GM04504 (cell line): ENCODE measurements at places on chromosomes 3 and 15.

DNA sequence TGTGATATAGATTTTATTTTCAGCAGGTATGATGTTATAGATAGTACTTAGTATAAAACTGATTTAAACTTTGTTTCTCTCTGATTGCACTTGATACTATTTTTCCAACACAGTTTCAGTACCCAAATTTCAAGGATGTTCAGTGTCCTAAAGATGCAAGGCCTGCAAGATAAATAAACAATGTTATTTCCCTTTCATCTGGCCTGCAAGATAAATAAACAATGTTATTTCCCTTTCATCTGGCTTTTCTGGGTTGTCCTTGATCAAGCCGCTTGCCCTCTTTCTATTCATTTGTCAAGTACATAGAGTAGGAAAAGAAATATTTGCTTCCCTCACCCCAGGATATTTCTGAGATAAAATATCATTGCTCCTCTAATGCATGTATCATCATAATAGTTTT, 571.0 kb downstream of the FGF12 start:
- no peak for DNase-seq

GRCh38 chr3:150421256-150421655, 13.2 kb downstream of the TSC22D2 start:
- DNase-seq: no peak

DNA sequence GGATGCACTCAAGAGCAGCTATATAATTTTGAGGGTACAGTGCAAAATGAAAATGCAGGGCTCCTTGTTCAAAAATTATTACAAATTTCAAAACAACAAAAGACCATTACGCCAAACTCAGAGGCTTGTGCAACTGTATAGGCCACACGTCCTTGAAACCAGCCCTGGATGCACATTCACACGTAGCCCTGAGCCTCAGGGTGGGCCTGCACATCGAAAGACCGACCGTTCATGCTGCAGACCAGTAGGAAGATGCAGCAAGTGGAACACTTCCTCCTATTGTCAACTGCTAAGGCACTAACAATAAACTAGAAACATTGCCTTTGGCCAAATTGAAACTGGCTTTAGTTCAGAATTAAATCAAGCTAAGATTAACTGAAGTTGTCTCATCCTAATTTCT, 174.7 kb downstream of the SHOX2 start:
- no peak for DNase-seq

DNA sequence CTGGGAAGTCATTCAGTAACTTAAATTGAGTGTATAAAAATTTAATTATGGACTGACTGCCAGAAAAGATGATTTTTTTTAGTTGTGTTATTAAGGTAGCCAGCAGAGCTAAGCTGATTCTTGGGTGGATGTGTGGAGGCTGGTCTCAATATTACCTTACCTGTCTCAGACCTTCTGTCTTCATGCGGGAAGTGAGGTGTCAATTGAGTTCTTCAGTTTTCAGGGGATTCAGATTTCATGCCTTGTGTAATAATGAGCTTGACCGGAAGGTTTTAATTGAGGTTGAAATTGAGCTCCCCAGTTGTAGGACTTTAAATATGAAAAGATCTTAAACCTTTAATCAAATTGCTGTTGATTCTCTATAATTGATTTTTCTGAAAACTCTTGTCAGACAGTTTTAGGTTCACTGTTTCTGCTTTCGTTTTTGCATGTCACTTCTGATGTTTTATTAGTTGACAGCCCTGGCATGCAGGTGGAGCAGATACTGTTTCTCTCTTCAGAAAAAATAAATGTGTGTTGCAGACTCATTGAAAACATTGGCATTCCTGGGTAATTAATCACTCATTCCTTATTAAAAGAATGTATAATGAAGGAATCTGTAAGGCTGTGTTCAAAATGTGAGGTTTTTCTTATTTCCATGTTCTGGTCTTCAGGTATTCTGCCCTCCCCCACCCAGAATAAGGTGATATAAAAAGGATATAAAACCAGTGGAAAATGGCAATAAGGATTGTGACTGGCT, 54.5 kb downstream of the PSMD6 start:
- no peak for DNase-seq
